ENCODE measurements at places on chromosomes 13 and 19. TPM values are rescaled to one million over a fixed set of nuclear protein-coding genes. Genes with fewer than 3 reads are reported as not detected.
A peak's percentile ranks its signal among the peaks of the same experiment; 100 is the strongest.

Gene DLL3
- 0.16 TPM for total RNA-seq

DNA sequence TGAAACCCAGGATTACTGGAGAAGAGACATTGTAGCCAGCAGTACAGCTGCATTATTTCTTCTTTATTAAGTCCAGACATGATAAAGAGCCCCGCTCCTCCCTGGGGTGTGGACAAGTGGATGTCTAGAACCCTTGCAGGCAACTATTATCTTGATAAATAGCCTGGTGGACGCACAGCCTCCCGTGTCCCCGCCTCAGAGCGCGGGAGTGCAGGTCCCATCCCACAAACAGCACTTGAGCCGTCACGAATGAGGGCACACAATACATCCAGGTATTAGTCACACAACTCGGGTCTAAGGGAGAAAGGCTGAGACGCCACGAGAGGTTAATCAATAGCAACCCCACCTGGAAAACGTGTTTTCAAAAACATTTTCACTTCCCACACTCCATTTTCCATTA, 213.2 kb upstream of the SOX1 start:
- ATAC-seq = no peak

DNA sequence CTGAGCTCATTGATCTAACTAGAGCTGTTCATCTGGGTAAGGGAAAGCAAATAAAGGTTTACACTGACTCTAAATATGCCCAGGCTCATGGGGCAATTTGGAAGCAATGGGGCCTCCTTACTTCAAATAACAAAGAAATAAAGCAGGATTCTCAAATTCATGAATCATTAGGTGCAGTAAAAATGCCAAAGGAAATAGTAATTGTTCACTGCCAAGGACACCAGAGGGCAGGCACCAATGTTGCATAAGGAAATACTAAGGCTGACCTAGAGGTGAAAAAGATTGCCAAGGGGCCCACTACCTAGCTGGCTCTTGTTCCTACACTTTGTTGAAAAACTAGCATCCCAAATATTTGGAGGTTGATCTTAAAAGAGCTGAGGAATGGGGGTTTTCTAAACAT, 1686.7 kb upstream of the MIR17HG start:
- no peak for ATAC-seq

Gene LILRA1
- not detected for total RNA-seq

DNA sequence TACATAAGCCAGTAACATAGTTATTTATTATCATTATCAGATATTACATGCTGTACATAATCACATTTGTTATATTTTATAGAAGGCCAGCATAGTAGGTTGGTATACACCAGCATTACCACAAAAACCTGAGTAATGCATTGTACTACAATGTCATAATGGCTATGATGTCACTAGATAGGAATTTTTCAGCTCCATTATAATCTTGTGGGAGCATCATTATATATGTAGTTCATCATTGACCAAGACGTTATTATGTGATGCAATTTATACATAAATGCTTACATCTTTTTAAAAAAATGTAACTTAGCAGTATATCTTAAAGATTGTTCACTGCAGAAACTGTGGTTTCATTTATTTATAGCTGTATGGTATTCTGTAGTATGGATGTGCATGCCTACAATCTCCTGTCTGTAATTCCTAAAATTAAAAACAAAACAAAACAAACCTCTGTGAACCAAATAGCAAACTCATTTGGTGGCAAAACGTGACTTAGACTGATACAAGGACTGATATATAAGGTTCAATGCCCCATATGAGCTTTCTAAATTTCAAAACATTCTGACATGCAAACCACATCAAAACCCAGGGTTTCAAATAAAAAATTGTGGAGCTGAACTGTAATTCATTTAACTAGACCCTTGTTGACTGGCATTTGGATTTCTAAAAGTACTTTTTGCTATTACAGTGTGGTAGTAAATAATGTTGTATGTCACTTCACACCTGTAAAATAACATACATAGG, 250.9 kb downstream of the DLEU7 start:
- ATAC-seq = no peak

GRCh38 chr13:45490068-45490467, 25.3 kb downstream of the COG3 start:
- peak; percentile 50 for ATAC-seq

GRCh38 chr13:112111239-112111857, 44.4 kb downstream of the SOX1 start:
- ATAC-seq = no peak

Gene KIR3DL1
- total RNA-seq = not detected
